ENCODE measurements at places on chromosomes 3 and 15.

DNA sequence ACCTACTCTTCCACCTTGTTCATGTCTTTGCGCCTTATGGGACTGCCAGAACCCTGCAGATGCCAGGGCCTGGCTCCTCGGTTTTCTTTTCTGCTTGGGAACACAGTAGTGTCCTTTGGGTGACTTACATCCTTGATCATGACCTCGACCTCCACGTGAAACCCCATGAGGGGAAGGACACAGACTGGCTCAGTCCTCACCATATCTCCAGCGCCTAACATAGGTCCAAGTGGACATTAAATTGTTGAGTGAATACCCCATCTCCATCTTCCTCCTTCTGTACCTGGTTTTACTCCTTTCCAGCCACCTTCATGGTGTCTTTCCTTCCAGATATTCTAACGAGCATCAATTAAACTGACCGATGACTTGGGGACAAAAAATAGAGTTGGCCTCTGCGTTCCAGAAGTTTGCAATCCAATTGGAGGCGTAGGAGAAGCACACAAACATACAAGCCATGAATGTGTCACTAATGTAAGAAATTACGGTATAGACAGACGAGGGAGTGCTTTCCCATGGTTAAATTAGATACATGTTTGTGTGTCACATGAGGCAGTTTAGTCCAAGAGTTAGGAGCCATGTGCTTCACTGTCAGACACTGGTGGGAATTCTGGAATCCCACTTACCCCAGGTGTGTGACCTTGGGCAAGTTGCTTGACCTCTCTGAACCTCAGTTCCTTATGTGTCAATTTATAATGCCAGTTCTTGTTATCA, 907 bp upstream of the HERC1 start:
- no peak for DNase-seq

DNA sequence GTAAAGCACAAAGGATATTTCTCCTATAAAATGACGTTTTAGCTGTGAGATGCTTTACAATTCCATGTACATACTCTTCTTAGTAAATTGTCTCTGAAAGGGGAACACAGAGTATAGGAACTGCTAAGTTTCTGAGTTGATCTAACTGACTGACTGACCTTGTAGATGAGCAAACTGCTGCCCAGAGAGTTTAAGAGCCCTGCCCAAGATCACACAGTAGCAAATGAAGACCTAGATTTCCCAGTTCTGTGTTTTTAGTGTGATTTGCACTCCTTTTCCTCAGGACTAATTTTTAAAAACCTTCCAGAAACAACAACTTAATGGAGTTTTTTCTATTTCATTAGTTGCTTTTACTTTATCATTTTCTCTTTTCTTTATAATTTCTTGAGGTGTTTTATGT, 247.7 kb downstream of the PDCD6IP start:
- DNase-seq, result no peak

- DNase-seq, result peak; percentile 75
Observed at GRCh38 chr3:197791113-197791891, at the start of gene LRCH3. TSS of gene LRCH3 (plus strand) at chr3:197791254. CDS start at chr3:197791279, 25 bp downstream.

DNA sequence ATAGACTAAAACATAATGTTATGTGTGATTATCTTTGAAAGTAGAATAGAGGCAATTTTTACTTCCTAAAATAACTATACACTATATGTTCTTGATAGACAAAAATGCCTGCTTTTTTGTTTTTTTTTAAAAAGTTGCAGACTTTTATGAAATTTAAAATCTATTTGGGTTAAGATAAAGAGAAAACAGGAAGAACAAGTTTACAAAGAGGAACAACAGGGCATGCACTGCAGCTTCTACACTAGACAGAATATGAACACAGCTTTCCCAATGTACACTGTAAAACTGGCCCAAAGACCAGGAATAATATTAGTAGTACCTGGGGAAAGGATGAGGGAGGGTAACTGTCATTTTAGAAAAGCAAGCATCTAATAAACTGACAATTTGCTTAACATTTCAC, 53.7 kb downstream of the NR1I2 start:
- DNase-seq, result no peak

DNA sequence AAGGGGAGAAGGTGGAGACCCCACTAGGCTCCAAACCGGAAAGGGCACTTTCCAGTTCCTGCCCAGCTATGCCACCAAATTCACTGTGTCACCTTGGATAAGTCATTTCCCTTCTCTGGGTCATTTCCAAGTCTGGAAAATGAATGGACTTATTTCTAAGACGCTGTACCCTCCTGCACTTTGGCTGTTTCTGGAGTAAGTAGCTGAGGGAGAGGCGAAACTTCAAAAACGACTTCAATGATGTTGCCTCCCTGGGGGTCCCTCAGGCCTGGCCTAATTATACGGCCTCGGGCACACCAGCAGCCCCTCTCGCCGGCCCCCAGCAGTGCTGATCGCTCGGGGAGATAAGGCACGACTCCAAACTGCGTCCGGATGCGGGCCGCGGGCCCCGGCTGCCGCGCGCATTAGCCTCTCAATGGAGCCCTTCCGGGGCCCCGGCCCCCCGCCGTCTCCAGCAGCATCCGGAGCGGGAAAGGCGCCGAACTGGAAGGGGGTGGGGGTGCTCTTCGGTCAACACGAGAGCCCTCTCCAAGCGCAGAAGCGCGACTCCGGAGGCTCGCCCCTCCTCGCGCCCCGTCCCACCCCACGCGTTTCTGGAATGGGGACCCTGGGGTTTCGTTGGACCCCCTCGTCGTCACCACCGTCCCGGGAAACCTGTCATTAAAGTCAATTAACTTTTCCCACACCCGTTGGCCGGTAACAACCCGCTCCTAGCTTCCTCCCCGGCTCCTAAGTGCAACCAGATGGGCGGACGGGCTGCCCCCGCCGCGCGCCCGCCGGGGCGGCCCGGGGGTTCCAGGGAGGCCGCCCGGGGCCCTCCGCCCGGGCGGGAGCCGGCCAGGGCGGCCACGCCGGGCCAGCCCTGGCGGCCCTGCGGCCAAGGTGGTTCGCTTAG, 4.8 kb downstream of the HES1 start:
- DNase-seq, result peak; percentile 84

DNA sequence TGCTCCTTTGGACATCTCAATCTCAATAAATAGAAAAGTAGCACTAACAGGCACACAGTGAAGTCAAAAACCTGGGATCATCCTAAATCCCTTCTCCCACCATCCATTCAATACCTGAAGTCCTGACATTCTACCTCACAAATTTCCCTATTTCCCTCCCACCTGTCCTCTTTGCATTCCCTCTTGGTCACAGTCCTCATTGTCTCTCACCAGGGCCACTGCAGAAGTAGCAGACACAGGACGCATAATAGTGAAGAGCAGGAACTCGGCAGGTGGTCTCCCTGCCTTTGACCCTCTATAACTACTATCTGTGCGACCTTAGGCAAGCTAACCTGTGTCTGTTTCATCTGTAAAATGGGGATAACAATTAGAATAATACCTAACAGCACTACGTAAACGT, 2.3 kb downstream of the THOC7 start:
- DNase-seq, result no peak

- DNase-seq, result no peak
Observed at GRCh38 chr15:29216955-29217354, 52.7 kb downstream of the NSMCE3 start.

DNA sequence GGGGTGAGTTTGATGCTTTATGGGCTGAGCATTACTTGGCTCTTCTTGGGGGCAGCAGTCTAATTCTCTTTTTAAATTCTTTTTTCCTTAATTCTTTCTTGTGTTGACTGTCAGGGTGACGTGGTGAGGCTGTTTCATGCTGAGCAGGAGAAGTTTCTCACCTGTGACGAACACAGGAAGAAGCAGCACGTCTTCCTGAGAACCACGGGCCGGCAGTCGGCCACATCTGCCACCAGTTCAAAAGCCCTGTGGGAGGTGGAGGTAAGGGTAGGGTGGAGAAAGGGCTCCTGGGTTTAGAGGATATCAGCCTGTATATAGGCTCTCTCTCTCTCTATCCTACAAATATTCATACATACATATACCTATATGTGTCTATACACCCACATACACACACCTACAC, 152.3 kb downstream of the ITPR1 start:
- DNase-seq, result no peak
